ENCODE measurements at places on chromosomes 5 and 9.

DNA sequence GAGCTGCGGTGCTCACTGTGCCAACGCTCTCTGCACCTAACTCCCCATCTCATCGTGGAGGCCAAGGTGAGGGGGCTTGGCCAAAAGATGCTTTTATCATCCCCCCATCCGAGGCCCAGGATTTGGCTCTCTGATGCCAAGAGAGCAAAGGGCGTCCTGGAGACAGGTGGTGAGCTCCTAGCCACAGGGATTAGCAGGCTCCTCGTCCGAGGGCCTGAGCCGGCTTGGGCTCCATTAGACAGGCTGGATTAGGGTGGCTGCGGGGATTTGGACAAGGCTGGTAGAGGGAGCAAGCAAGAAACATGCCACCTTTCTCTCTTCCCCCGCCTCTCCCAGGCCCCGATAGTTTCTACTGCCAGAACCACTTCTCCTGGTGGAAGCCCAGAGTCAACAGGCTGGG, 1.0 kb upstream of the GRM6 start:
- no peak for DNase-seq

- no peak for DNase-seq
These were observed 615.1 kb downstream of the TLE1 start for GRCh38 chr9:81074221-81074620.

- no peak for DNase-seq
These were observed 823 bp upstream of the PRDM6 start for GRCh38 chr5:123088031-123088805.

DNA sequence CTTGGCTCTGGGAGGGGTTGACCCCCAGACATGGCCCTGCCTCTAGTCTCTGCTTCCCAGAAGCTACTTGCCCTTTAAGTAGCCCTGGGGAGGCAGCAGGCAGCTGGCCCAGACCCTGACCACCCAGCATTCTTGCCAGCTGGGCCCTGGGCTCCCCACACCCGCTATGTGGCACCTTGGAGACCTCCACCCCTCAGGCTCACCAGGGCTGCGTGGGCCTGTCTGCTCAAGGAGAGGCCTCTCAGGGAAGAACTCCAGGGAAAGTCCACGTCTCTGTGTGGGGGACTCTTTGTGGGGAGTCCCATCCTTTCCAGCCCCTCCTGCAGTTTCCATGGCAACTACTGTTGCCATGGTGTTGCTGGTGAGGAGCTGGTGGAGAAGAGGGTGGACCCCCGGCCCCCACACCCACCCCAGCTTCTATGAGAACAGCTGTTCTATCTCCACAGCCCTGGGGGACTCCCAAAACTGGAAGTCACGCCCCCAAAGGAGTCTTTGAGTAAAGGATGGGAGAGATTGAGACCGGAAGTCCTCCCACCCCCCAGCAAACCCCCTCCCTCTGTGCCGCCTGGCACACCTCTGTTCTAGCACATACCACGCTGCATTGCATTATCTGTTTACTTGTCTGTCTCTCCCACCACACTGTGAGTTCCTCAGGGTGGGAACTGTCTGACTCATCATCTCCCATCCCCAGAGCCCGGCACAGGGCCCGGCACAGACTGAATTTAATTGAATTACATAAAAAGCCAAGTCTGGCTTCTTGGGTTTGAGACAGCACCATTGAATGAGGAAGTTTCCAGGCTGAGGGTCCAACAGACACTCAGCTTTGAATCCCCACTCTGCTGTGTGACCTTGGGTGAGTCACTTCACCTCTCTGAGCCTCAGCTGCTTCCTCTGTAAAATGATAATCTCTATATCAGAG, 12.6 kb downstream of the DNM1 start:
- DNase-seq: peak; percentile 80

- DNase-seq: no peak
These were observed at the start of gene ATP10B for GRCh38 chr5:160852049-160852448. ATP10B (minus strand) TSS chr5:160852211; CDS start chr5:160688074, 164,137 bp downstream.

GRCh38 chr9:13608451-13608850, 329.0 kb upstream of the MPDZ start:
- DNase-seq: no peak

DNA sequence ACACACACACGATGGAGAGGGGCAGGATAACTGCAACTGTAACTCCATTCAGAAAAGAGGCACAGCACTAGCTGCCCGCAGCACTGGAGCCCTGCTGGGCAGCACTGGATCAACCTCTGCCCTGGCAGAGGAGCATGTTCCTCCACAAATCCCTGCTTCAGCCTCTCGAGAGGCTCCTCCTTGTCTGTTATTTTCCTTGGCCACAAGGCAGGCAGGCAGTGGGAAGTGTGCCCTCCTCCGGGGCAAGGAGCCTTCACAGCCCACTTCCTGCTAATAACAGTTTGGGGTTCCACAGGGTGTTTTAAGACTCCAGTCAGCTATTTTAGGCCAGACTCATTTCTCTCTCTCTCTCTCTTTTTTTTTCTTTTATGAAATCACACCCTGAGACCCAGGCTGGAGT, 11.8 kb downstream of the FXN start:
- peak; percentile 2 for DNase-seq

- peak; percentile 44 for DNase-seq
These were observed 13.2 kb downstream of the TUT7 start for GRCh38 chr9:86341007-86341491.

GRCh38 chr9:107751567-107752210, 262.1 kb upstream of the KLF4 start:
- DNase-seq: no peak

DNA sequence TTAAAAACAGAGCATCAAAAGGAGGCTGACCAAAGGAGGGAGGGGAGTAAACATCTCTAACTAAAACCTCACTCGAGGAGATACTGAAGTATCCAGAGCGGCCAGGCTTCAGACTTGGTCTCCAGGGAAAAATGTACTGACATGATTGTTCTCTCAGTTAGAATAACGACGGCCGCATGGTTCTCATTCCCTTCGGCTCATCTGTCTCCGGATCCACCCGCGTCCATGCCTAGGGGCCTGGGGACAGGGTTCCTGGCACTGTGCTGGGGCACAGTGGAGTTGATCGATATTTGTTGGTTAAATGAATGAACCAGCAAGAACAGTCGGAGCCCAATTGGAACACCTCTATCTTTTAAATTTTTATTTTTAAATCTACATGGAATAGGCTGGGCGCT, 167.1 kb upstream of the PHYKPL start:
- no peak for DNase-seq

DNA sequence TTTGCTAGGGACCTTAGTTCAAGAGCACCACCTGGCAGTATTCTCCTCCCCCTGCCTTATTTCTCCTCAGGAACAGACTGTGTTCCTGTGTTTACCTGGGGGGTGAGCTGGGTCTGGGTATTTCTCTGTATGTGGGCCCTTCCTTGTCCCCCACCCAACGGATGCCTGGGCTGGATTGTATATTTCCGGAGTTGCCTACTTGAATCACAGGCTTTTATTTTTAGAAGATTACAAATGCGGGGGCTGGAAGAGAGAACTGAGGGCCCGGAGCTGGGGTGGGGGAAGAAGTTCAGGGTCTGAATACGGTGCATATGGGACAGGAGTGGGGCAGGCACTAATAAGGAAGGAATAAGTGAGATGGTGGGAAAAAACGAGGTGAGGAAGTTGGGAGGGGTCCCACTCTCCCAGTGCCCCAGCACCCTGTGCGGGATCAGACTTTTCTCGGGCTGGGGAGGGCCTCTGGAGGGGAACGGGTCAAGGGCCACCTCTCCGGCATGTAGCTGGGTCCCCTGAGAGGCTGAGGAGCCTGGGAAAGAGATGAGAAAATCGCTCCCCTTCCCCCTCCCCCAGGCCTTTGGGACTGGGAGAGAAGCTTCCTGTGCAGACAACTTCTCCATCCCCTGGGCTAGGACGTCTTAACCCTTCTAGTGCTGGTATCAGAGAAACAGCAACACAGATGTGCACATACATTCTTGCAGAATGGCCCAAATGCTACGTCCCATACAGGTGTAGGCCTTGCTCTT, 42.1 kb downstream of the PCDH1 start:
- DNase-seq: no peak
